Activated naive CD8-positive, alpha-beta T cell treated with anti-CD3 and anti-CD28 coated beads for 36 hours (primary cell): ENCODE measurements at places on chromosomes 4 and X. TPM values are rescaled to one million over a fixed set of nuclear protein-coding genes. Genes with fewer than 3 reads are reported as not detected.

The TCEAL5 gene
- total RNA-seq = not detected

The GRIA2 gene
- not detected for total RNA-seq

The SPP1 gene
- total RNA-seq = not detected

The WDR13 gene
- 40.6 TPM for total RNA-seq

The FAM236A gene
- not detected for total RNA-seq

The PAGE2 gene
- total RNA-seq = not detected

- no peaks in the 10 kb centered on the region for H3K27me3 ChIP-seq
- H3K27ac ChIP-seq = no peak overlapping the region
- H3K4me3 ChIP-seq = no peak overlapping the region
- H3K4me1 ChIP-seq = no peaks in the 10 kb centered on the region
These were observed 38.8 kb upstream of the ARMCX5 start for GRCh38 chrX:102560423-102561068.

DNA sequence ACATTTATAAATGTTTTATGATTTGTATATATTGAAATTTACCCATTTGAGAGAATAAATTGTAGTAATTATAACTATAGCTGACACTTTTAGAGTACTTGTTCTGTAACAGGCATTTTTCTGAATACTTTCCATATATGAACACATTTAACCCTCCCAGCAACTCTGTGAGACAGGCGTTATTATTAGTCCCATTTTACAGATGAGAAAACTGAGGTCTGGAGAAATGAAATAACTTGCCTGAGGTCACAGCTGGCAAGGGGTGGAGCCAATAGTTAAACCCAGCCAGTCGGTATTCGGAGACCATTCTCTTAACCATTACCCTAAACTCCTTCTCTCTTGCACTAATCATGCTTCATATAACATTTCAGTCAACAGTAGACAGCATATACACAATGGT, 72.5 kb downstream of the LIMCH1 start:
- H3K36me3 ChIP-seq = no peaks in the 10 kb centered on the region
- peaks cover 3% of the 10 kb centered on the region for H3K27me3 ChIP-seq
- no peak for DNase-seq

GRCh38 chr4:38800961-38801450, 3.6 kb downstream of the TLR1 start:
- no peaks in the 10 kb centered on the region for H3K27me3 ChIP-seq
- no peak for DNase-seq
- H3K36me3 ChIP-seq = peaks cover 32% of the 10 kb centered on the region
- no peak overlapping the region for H3K4me3 ChIP-seq

DNA sequence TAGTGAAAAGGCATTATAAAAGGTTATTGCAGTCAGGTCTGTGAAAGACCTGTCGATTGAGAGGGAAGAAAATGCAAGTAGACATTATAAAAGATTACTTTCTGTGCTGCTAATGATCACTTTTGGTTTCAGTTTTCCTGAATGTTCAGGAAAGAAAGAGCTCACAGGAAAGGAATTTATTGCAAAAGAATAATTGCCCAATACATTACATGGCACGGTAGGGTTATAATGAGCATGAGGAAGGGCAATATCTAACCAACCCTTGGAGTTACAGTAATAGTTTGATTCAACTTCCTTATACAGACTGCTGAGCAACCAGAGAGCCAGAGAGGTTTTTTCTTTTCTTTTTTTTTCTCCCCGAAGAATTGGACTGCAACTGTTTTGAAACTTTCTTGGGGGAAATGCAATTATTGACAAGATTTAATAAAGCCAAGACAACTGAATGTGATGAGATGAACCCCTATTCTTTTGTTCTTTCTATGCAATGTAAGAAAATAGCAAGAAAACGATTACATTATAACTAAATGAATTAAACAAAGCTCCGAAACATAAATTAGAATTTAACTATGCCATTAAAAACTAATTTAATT, 247.0 kb downstream of the C4orf33 start:
- H3K27me3 ChIP-seq = peaks cover 21% of the 10 kb centered on the region
- H3K4me3 ChIP-seq = no peak overlapping the region
- no peaks in the 10 kb centered on the region for H3K4me1 ChIP-seq
- no peak for DNase-seq

GRCh38 chrX:1558761-1559468, 21.9 kb upstream of the P2RY8 start:
- DNase-seq = no peak
- no peaks in the 10 kb centered on the region for H3K27me3 ChIP-seq
- no peak overlapping the region for H3K4me3 ChIP-seq

GRCh38 chr4:42671431-42672194, 14.7 kb upstream of the ATP8A1 start:
- H3K36me3 ChIP-seq = peaks cover 31% of the 10 kb centered on the region
- H3K4me3 ChIP-seq = peak overlapping the region; percentile 71
- no peaks in the 10 kb centered on the region for H3K27me3 ChIP-seq
- DNase-seq = peak; percentile 50
- peaks cover 66% of the 10 kb centered on the region for H3K4me1 ChIP-seq

GRCh38 chr4:48375651-48376304, 34.4 kb downstream of the SLAIN2 start:
- H3K4me1 ChIP-seq = peaks cover 4% of the 10 kb centered on the region
- no peak for DNase-seq
- no peak overlapping the region for H3K4me3 ChIP-seq
- no peak overlapping the region for H3K27ac ChIP-seq

DNA sequence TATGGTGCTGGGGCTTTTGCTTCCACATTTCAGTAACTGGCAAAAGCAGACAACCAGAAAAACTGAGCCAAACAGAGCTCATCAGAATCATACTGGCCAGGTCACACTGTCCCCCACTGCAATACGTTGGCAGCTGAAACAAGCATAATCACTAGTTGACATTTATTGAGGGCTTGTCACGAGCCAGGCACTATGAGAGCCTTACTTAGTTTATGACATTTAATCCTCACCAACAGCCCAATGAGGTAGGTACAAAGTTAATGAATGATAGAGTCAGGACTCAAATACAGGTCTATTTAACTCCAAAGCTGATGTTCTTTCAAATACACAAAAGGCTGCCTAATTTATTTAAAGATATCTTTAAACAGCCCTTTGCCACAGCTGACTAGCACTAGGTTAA, 174.0 kb upstream of the MBNL3 start:
- H3K27ac ChIP-seq = no peak overlapping the region
- no peak for DNase-seq
- no peaks in the 10 kb centered on the region for H3K4me1 ChIP-seq
- H3K4me3 ChIP-seq = no peak overlapping the region
- no peaks in the 10 kb centered on the region for H3K36me3 ChIP-seq

DNA sequence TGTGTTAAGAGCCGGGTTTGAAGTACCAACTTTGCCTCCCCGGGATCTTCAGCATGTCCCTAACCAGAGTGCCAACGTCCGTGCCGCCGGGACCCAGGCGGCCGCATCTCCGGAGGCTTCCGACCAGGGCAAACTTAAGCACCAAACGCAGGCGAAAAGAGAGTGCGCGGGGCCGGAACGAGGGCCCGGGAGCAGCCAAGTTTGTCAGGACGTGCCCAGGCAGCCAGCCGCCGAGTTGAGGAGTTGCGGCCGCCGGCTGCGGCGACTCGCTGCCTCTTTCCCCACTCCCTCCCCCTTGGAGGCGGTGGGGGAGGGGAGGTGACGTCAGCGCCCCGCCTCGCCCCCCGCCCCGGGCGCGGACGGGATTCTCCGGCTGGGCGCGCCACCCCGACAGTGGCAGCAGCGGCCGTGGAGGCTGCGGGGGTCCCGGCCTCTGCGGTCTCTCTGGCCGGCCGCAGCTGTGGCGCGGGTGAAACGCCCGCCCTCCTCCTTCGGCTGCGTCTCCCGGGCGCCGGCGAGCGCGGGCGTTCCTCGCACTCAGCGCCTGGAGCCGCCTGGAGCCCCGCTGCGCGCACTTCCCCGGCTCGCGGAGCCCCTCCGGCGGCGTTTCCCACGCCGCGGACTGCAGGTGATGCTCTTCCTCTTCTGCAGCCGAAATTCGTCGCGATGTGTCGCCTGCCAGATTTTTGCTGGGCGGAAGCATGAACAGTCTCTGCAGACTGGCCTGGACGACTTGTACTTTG, 2.9 kb upstream of the FAT1 start:
- H3K27ac ChIP-seq = no peak overlapping the region
- peaks cover 15% of the 10 kb centered on the region for H3K4me1 ChIP-seq
- DNase-seq = no peak
- peaks cover 63% of the 10 kb centered on the region for H3K27me3 ChIP-seq
- H3K4me3 ChIP-seq = peak overlapping the region; percentile 61

- peaks cover 6% of the 10 kb centered on the region for H3K36me3 ChIP-seq
- no peak overlapping the region for H3K27ac ChIP-seq
- H3K4me1 ChIP-seq = peaks cover 9% of the 10 kb centered on the region
- no peaks in the 10 kb centered on the region for H3K27me3 ChIP-seq
- DNase-seq = no peak
These were observed 33.9 kb upstream of the STIM2 start for GRCh38 chr4:26826721-26827120.

- H3K36me3 ChIP-seq = no peaks in the 10 kb centered on the region
- DNase-seq = no peak
- no peak overlapping the region for H3K4me3 ChIP-seq
These were observed 305.7 kb downstream of the DHX15 start for GRCh38 chr4:24278693-24279092.

DNA sequence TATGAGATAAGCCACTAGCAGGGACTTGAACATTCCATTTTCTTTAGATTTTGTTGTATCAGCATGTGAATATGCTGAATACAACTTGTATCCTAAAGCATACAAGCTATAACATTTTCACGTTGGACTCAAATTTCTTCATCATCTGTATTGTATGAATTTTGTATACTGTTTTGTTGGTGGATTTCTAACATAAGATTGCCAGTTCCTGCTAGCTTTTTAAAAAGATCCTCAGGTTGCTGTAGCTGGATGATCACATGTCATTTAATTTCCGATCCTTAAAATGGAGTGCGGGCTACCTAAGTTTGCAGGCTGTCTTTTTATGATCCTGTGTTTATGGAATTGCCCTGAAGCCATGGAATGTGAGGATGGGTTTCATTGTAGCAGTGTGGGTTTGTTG, 6.9 kb downstream of the PDLIM5 start:
- H3K4me3 ChIP-seq = no peak overlapping the region
- DNase-seq = no peak
- peaks cover 15% of the 10 kb centered on the region for H3K36me3 ChIP-seq
